BJ (cell line): ENCODE measurements at places on chromosomes 13 and 19.

- DNase-seq, result no peak
Observed at GRCh38 chr13:84238381-84238780, 356.1 kb upstream of the SLITRK1 start.

DNA sequence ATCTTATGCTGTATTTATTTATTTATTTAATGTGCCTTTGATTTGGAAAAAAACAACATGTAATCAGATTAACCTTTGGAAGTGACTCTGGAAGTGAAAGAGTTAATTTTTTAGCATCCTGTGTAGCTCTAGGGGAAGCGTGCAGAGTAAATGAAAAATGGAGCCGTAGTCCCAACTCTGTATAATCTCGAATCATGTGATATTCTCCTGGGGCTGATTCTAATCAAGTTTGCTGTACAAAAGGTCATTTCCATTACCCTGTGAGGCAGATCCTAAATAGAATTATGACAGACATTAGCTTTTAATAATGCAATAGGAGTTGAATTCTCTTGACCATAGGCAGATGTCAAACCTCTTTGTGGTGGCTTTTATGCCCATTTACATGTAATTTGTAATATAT is 238.6 kb upstream of the CSNK1A1L start:
- DNase-seq, result no peak

DNA sequence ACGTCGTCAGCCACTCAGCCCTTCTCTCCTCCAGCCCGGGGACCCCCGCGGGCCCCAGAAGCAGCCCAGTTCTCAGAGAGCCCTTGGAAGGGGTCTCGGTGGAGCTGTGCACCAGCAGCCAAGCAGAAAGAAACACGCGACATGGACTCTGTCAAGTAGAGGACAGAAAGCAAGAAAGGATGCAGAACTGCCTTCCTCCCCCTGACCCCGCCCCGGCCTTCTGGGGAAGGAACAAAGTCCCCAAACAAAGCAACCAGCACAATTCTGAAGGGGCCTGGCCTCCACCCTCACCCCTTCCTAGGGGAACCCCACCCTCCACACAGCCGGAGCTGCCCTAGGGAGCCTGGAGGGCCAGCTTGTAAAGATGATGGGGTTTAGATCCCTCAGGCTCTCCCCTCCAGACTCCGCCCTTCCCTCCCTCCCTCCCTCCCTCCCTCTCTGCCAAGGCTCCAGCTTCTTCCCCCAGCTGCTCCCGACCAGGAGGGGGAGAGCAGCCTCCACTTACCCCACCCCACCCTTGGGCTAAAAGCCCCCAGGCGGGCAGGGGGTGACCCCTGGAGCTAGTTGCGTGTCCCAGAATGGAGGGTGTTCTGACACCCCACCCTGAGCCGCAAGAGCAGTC is 7.8 kb downstream of the LYL1 start:
- DNase-seq, result no peak

GRCh38 chr19:48918071-48918470 is 15.4 kb upstream of the DHDH start:
- DNase-seq, result no peak

DNA sequence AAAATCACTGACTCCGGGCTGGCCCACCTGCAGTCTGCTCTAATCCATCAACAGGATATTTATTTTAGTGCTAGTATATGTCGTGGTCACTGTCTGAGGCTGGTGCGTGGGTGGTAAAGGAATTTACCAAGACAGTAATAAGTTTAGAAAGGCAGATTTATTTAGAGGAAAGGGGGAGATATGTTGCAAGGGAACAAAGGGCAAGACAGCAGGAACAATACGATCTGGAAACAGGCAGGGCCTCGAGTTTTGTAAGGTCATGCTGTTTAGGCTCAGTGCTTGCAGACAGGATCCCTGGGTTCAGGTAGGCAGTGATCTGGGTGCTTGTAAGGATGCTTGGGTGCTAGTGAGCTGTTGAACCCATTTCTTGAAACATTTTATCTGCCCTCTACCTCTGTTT is 748.2 kb upstream of the SLITRK5 start:
- DNase-seq, result no peak

DNA sequence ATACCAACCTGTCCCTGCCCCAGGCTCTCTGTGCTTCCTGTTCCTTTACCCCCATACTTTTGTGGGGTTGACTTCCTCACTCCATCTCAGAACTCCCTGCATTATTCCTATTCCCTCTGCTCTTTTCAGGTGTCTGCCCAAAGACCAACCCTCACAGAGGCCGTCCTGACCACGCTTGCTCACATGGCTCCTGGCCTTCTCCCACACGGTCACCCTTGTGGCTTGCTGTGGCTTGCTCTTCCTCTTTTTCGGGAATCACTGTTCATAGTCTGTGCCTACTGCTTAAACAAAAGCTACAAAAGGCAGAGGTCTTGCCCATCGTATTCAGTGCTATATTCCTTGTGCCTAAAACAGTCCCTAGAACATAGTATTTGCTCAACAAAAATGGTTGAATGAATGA is 25.2 kb upstream of the ARGLU1 start:
- DNase-seq, result no peak

DNA sequence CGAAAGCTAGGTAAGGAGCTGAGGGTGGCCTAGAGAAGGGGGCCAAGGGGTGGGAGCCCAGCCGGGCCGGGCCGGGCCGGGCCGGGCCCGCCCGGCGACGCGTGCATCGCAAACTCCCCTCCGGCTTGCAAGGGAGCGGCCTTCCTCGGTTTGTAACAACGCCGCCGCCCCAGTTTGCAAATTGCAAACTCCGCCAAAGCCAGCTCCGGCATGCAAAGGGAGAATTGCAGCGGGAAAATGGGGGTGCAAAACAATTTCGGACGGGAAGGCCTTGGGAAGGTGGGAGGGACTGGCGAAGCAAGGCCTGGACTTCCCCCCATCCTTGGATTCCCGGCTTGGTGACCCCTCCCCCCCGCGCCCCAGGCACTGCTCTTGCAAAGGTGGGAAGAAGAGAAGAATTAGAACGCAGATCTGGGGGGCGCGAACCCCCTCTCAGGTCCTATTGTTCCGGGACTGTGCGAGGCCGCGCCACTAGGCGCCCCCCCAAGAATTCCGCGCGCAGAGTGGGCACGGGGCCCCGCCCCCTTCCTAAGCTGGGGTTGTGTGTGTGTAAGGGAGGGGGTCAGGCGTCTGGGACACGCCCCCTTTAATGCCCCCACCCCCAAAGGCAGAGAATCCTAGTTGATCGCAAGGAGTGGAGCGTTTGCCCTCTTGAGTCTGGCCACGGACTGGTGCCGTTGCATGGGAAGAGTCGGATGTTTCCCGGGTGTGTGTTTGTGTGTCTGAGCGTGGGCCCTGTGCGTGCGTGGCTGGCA is 926 bp downstream of the PRR12 start:
- DNase-seq, result no peak

DNA sequence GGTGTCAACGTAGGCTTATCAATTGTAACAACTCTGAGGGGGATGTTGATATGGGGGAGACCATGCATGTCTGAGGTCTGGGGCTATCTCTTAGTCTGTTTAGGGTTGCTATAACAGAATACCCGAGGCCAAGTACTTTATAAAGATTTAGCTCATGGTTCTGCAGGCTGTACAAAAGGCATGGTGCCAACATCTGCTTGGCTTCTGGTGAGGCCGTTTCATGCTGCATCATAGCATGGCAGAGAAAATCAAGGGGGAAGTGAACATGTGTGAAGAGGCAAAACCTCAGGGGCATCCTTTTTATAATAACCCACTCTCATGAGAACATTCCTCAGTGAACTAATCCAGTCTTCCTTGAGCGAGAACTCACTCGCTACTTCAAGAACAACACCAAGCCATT is 353.8 kb downstream of the ENOX1 start:
- no peak for DNase-seq

DNA sequence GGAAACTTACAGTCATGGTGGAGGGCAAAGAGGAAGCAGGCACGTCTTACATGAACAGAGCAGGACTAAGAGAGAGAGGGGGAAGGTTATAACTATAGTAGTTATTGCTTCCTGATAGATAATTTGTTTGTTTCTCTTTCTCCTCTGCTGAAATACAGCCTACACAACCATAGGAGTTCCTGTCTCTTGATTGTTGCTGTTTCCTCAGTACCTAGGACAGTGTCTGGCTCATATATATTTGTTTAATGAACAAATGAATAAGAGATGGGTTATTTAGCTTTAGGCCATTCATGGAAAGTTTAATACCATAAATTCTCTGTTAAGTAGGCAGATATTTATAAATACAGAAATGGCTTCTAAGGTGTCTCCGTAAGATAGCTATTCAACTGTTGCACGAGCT is 95.2 kb downstream of the PCCA start:
- no peak for DNase-seq

- no peak for DNase-seq
Observed at GRCh38 chr13:31930901-31931522, 100.6 kb upstream of the FRY start.

DNA sequence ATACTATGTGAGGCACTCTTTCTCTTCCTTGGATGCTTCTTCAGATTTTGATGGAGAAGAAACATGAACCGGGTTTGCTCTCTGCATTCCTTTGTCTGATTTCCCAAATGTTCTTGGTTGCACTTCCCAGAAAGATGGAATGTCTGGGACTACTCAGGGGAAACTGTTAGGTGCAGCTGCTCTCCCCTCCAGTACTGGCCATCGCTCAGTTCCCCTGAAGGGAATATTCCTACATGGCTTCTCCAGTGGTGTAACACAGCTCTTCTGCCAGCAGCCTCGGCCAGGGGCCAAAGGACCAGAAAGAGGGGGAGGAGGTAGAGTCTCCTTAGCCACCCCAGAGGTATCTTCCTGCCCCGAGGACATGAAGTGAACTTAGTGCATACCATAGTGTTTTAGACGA is 33.5 kb upstream of the SPRY2 start:
- DNase-seq, result no peak

DNA sequence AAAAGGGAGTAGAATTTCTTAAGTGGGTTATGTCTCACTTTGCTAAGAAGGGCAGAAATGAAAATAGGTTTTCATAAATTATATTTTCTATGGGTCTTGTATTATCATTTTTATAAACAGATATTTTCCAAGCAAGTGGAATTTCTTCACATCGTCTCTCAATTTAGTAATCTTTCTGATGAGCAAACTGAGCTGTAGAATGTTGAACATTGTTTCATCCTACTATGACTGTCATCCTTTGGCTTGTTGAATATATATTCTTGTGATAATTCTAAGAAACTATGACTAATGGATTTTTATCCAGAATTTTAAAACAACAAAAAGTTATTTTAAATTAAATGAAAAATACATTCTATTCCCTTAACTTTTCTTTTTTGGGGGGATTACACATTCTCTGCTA is 313.8 kb downstream of the ENOX1 start:
- no peak for DNase-seq

GRCh38 chr13:97342936-97343335 is 91.0 kb upstream of the RAP2A start:
- DNase-seq, result no peak

DNA sequence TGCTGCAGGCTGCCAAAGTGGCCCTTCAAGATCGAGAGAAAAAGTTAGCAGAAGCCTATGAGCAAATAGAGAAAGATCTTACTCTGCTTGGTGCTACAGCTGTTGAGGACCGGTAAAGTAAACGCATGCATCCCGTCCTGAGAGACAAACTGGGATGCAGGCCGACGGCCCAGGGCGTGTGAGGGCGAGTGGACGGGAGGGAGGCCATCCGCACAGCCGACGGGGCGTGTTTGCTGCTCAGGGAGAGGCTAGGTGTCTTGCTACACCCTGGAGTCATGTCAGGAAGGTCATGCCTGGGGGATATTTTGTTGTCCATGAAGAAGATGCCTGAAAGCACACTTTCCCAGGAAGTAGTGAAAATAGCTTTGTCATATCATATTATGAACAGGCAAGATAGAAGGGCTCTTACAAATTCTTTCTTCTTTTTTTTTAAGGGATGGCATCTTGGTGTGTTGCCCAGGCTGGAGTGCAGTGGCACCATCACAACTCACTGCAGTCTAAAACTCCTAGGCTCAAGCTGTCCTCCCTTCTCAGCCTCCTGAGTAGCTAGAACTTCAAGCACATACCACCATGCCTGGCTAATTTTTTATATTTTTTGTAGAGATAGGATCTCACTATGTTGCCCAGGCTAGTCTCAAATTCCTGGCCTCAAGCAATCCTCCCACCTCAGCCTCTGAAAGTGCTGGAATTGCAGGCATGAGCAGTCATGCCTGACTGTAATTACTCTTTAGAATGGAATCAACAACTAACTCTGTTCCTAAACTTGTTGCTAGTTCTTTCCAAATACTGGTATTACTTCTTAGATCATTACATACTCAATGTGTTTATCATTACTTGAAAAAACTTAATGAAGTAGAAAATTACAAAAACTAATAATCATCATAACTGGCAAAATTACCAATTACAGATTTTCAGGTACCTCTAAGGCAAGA is 117.6 kb upstream of the MCF2L start:
- no peak for DNase-seq

DNA sequence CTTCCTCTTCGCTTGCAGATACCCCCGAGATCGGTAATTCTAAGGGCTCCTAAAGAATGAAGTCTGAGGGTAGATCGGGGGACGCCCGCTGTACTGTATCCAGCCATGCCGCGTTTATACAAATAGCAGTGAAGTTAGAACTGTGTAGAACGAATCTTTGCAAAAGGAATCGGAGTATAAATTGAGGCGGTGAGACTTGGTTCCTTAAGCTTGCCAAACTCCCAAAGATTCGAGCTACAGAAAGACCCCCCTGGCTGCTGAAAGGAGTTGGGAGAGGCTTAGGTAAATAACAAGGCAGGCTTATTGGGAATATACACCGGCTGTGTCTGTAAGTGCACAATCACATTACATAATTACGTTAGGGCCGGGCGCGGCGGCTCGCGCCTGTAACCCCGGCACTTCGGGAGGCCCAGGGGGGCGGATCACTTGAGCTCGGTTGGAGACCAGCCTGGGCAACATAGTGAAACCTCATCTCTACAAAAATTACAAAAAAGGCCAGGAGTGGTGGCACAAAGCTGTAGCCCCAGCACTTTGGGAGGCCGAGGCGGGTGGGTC is 12.2 kb downstream of the TMEM160 start:
- DNase-seq, result no peak

GRCh38 chr19:44847144-44848035 is 1.3 kb downstream of the NECTIN2 start:
- no peak for DNase-seq

DNA sequence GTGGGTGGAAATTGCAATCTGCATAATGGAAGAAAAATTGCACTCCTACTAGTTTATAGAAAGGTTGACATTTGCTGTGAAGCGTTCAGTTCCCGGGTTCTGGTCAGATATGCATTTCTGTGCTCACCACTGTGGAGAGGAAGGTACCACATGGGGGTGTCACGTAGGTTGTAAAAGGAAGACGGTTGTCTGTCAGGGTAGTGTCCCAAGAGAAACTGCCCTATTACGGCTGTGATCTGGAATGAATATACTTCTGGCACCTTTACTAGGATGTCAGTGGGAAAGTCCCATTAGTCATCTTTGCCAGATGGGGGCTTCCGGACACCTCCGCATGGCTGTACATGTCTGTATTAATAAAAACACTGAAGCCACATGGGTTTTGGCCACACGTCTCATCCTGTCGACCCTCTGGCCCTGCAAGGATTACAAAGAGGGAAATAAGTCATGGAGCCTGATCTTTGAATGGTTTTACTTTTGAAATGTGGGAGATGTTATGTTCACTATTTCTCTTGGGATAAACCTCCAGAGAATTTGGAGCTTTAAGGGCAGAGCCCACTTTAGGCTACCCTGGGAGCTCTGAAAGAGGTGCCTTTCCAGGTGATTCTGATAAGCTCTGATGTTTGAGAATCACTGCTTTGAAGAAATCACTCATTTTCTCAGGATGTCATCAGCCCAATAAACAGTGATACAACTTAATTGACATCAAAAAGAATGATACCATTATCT is 133.9 kb downstream of the AKAP11 start:
- no peak for DNase-seq
